HCT116 (cell line): ENCODE measurements at places on chromosomes 7 and 10. TPM values are rescaled to one million over a fixed set of nuclear protein-coding genes. Genes with fewer than 3 reads are reported as not detected.

DNA sequence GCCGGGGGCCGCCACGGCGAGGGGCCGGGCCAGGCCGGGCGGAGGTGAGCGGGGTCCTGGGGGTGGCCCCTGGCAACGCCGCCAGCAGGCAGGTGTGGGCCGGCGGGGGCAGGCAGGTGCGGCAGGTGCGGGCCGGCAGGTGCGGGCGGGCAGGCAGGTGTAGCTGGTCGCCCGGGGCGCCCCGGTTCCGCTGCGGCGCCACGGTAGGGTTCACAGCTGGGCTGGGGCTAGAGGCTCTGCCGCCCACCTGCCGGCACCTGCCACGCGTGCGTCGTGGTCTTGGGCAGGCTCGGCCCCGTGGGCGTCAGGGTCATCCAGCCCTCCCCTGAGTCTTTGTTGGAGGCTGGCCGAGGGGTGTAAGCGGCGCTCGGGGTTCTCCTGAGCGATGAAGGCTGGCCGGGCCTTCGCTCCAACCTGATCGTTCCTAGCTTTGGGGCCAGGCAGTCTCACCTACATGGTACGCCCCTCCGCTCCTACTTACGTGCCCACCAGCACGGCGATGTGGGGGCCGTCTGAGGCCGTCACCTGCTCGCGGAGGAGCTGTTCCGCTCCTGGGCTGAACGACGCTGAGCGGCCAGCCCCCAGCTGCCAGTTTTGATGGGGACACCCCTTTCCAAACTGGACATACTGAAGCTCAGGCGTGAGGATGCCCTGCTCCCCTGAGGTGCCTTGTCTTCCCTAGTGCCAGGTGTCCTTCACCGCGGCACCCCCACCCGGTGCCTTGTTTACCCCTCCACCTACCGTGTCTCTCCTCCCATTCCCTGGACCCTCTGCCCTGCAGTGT, 493 bp downstream of the ZMIZ2 start:
- peak overlapping the region; percentile 92; the same call in 1 of the 2 replicates for H3K27ac ChIP-seq
- peaks cover 3% of the 10 kb centered on the region; the same call in 1 of the 2 replicates for H3K36me3 ChIP-seq
- no peaks in the 10 kb centered on the region for H3K27me3 ChIP-seq
- peaks cover 31% of the 10 kb centered on the region for H3K4me1 ChIP-seq
- peak overlapping the region; percentile 89 for H3K4me3 ChIP-seq

DNA sequence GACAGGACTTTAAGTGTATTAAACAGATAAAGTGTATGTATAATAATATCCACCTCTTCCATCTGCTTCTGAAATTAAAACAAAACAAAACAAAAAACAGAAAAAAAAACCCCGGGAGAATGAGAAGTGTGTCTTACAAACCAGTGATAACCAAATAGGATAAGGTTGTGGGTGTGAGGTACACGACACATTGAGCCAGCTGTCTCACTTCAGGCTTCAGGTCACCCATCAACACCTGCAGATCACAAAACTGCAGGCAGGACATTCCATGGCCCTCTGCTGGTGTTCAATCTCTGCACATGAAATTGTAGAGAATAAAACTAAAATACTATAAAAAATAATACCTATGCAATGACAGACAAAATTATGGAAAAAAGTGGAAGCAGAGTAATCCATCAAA, 339.9 kb downstream of the SFMBT2 start:
- DNase-seq = no peak
- H3K4me3 ChIP-seq = no peak overlapping the region
- no peak overlapping the region for H3K27ac ChIP-seq

DNA sequence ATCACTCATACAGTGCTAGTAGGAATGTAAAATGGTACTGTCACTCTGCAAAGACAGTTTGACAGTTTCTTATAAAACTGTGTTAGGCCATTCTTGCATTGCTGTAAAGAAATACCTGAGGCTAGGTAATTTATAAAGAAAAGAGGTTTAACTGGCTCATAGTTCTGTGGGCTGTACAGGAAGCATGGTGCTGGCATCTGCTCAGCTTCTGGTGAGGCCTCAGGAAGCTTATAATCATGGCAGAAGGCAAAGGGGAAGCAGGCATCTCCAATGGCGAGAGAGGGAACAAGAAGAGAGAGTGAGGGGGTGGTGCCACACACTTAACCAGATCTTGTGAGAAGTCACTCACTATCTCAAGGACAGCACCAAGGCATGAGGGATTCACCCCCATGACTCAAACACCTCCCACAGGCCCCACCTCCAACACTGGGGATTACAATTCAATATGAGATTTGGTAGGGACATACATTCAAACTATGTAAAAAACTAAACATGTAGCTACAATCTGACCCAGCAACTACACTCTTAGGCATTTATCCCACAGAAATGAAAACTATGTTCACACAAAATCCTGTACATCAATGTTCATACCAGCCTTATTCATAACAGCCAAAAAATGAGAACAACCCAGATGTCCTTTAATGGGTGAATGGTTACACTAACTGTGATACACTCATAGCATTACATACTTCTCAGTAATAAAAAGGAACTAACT, 5.0 kb downstream of the ALDH18A1 start:
- H3K4me3 ChIP-seq = no peak overlapping the region
- H3K27ac ChIP-seq = no peak overlapping the region
- no peaks in the 10 kb centered on the region for H3K4me1 ChIP-seq
- DNase-seq = no peak

Gene CCDC146
- total RNA-seq = 6.3 TPM
